Activated CD8-positive, alpha-beta memory T cell treated with anti-CD3 and anti-CD28 coated beads for 48 hours (primary cell): ENCODE measurements at places on chromosomes 1 and 21.

DNA sequence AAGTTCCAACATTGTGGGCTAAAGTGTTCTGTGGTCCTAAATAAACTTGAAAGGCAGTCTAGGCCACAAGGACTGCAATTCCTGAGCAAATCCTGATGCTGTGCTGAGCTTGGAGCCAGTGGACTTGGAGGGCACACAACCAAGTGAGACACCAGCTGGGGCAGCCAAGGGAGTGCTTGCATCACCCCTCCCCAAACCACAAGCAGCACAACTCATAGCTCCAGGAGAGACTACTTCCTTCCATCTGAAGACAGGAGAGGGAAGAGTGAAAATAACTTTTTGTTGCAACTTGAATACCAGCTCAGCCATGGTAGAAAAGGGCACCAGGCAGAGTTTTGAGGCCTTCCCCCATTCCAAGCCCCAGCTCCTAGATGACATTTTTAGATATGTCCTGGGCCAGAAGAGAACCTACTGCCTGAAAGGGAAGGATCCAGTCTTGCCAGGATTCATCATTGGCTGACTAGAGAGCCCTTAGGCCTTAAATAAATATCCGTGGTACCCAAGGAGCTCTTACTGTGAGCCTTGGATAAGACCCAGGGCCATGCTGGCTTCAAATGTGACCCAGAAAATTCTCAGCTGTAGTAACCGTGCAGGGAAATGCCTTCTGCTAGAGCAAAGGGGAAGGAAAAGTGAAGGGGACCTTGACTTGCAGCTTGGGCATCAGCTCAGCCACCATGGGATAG lies 35.4 kb upstream of the LRRC8B start:
- no peak for DNase-seq

GRCh38 chr1:1136547-1137230 lies 20.8 kb upstream of the C1orf159 start:
- no peak for DNase-seq

GRCh38 chr1:185562461-185563359 lies 171.5 kb upstream of the HMCN1 start:
- DNase-seq, result no peak

DNA sequence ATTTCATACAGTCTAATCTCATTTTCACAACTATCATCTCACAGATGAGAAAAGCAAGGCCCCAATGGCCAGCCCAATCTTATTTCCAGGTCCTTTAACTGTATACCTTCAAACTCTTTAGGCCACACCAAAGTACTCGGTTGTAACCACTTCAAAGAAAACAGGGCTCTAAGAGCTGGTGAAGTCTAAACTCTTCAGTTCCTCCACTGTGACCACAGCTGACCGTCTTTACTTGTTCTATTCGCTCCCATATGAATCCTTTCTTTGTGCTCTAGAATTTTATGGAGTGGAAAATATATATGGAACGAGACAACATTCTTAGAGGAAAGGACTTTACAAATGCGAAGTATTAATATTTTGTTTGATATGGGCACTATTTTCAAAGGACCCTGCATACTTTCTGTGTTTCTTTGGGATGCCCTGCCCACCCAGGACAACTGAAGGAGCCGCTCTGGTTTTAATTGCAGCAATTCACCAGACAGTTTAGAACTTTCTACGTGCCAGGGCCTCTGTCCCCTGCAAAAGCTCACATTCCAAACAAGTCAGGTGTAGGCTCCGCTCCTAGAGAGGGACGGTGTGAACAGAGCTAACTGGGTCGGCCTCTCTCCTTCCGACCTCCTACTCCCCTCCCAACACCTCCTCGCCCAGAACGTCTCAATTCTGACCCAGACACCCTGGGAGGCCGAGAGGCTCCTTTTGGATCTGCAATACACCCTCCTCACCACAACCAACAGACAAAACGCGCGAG lies 15.7 kb downstream of the IER5 start:
- DNase-seq, result no peak

- no peak for DNase-seq
These were observed 410.3 kb downstream of the SRGAP2C start for GRCh38 chr1:121595089-121595488.

GRCh38 chr1:48082271-48082962 lies 85.2 kb upstream of the TRABD2B start:
- DNase-seq, result no peak

GRCh38 chr1:177897281-177897997 lies 72.4 kb downstream of the SEC16B start:
- no peak for DNase-seq

DNA sequence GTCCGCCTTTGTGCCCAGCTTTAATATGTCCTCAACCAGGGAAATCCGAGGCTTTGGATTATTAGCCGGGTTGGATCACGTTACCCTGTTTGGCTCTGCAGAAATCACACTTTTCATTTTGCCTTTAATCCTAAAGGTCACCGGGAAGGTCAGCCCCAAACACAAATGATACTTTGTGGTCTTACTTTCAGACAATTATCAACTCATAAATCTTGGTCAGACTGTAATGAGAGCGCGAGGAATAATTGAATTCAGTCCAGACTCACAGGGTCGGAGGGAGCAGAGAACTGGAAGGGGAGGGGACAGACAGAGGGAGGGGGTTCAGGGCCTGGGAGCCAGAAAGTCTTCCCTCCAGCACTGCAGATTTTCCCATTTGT lies 91.7 kb upstream of the NFIA start:
- DNase-seq, result no peak

- no peak for DNase-seq
These were observed 37.9 kb upstream of the FOXE3 start for GRCh38 chr1:47378147-47378546.

- no peak for DNase-seq
These were observed 1.8 kb upstream of the DMBX1 start for GRCh38 chr1:46487818-46488218.

DNA sequence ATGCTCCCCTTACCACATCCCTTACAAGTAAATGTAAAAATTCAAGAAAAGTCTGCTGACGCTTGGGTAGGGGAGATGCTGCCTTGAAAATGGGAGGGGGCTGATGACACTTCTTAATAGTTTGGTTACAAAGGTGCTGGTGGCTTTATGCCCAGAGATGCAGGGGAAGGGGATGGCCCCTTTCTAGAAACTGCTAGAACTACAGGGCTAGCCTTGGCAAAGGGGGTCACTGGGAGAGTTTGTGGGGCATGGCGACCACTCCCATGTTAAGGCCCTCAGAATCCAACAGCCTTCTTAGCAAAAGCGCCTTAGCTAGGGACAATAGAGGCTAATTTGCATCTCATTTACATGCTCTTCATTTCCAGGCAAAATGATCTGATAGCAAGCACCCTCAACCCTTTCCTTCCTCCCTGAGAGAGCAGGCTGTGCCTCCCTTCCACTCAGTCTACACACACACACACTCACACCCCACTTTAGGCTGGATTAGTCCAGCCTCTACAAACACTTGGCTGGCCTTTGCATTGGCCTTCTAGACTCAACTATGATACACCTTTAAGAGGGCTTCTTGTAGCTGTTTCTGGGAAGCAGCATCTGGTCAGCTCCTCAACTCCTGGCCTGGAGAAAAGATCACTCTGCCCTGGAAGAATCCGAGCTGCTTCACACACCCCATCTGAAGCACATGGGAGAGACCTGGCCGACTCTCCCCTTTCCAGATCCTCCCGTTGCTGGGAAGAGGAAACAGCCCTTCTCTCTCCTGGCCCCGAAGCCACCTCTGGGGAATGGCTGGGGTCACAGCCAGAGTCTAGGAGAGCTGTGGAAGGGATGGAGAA lies 1.7 kb downstream of the SEMA6C start:
- DNase-seq, result no peak

DNA sequence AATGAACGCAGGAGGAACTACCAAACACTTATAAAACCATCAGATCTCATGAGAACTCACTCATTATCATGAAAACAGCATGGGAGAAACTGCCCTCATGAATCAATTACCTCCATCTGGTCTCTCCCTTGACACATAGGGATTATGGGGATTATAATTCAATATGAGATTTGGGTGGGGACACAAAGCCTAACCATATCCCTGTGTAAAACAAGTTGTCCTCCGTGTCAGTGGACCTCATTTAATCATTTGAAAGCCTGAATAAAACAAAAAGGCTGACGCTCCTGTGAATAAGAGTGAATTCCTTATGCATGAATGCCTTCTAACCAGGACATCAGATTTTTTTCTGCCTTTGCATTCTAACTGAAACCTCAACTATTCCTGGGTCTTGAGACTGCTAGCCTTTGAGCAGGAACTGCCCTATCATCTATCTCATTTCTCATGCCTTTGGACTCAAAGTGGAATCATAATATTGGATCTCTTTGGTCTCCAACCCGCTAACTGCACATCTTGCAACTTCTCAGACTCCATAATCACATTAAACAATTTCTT lies 648.8 kb downstream of the ADGRL2 start:
- no peak for DNase-seq

- DNase-seq, result no peak
These were observed 51.1 kb upstream of the IL12RB2 start for GRCh38 chr1:67256291-67257172.

DNA sequence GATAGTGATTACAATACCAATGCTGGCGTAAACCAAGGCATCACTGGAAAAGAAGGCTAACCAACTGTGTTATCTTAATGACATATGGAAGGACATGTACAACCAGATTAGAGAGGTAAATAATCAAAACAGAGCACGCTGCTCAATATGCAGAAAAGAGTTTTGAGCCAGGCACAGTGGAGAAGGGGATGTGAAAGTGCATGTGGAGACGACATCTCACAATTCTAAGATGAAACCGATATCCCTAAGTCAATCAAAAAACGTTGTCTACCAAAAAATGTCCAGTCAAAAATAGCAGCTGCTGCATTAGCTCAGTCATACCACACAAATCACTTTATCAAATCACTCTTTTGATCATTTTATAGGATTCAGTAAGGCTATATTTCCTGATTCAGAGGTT lies 116.3 kb upstream of the OLIG2 start:
- no peak for DNase-seq

GRCh38 chr1:110348050-110348449 lies 8.9 kb downstream of the RBM15 start:
- no peak for DNase-seq

GRCh38 chr1:76256289-76257223 lies 182.0 kb downstream of the ST6GALNAC3 start:
- DNase-seq, result no peak

GRCh38 chr1:246800756-246801155 lies 76.5 kb downstream of the SCCPDH start:
- DNase-seq, result no peak

GRCh38 chr1:119815361-119815760 lies 4.1 kb upstream of the REG4 start:
- no peak for DNase-seq

GRCh38 chr1:90712153-90712856 lies 4.8 kb downstream of the BARHL2 start:
- DNase-seq, result no peak

- DNase-seq, result no peak
These were observed 10.3 kb downstream of the FBXO28 start for GRCh38 chr1:224124220-224124619.

- no peak for DNase-seq
These were observed 31.2 kb upstream of the TNFRSF1B start for GRCh38 chr1:12135612-12136011.

DNA sequence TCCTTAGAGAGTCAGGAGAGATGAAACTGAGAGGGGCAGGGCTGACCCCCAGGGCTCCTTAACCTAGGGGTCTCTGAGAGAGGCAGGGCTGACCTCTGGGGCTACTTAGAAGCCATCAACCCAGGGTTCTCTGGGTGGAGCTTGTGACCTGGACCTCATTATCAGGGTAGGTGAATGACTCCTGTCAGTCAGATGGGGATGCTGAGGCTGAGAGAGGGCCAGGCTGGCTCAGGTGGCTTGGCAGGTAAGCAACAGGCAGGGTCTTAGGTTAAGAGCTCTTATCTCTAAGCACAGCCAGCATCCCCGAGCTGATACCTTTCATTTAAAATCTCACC lies 160.9 kb downstream of the PTPRU start:
- DNase-seq, result no peak

GRCh38 chr21:38486706-38487105 lies 11.6 kb downstream of the ERG start:
- no peak for DNase-seq

- DNase-seq, result no peak
These were observed 1.4 kb downstream of the CSRP1 start for GRCh38 chr1:201505503-201505890.
